ENCODE measurements at places on chromosomes 6 and 20.

GRCh38 chr6:129368970-129369369, 341.0 kb downstream of the ARHGAP18 start:
- no peak for DNase-seq

DNA sequence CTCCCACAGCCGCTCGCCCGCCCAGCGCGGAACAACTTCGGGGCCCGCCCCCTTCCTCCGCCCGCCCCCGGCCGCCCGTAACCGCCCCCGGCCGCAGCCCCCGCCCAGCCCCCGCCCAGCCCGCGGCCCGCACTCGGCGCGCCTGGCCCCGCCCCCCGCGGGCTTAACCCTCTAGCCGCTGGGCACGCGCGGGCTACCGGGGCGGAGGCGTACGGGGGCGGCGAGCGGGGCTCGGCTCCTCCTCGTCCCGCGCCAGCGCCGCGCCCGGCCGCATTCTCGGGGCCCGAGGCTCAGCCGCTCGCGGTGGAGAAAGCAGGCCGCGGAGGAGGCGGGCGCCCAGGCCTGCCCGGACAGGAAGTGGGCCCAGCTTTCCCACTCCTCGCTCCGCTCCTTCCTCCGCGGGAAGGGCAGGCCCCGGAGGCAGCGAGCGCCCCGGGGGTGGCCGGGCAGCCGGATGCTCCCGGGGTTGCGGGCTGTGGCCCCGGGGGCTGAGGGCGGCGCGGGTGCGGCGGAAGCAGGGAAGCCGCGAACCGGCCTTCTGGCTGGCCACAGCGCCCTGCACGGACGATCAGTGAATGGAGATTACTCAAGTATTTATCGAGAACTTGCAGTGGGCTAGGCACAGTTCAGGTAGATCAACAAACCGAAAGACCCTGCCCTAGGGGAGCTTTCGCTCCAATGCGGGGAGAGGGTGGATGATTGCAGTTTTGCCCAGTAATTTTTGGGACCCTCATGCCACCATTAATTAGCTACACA, at the start of gene TRAM2:
Gene TRAM2, minus strand, starts transcription at position 39 of the 756 bp plus-strand sequence. CDS start 145 bp downstream, outside the sequence.
- DNase-seq: no peak

DNA sequence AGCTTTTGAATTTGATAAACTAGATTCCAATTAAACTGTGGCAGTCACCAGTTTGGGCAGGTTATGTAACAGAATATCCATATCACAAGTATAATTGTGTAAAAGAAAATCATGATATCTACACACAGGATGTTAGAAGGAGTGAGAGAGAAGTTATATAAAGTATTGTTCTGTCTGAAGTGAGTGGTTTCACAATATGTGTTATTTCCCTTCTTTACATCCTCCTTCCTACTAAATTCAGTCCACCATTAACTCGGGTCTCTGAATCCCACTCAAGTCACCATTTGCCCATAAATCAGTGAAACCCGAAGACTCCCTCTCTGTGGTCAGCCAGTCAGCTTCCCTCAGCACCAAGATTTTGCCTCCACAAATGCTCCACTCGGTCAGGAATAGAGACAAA, 796 bp downstream of the HLA-DQB1 start:
- DNase-seq: no peak

GRCh38 chr6:112683106-112683505, 336.0 kb downstream of the RFPL4B start:
- no peak for DNase-seq

DNA sequence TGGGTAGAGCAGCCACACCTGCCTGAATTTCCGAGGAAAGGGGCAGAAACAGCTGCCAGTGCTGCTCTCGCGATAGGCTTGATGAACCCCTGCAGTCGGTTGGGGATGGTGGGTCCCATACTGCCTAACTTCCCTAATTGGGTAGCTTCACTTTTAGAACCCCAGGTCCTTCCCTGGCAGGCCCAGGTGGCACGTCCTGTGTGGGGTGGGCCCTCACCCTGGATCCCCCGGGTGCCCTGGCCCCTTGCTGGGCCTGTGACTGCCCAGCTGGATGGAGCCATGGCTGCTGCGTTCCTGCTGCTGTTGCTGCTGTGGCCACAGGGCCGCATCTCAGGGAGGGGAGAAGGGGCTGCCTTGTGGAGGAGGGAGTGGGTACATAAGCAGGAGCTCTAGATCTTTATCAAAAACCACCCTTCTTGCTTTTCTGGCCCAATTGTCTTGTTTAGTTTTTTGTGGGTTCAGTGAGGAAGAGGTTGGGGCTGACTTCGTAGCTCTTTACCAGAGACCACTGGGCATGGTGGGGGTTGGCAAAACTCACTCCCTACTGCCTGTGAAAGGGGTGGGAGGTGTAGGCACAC, 19.2 kb downstream of the TREML4 start:
- no peak for DNase-seq

- DNase-seq: no peak
Measured at GRCh38 chr6:33073431-33073871, at the start of gene HLA-DPA1. HLA-DPA1 (minus strand) TSS chr6:33073649.

DNA sequence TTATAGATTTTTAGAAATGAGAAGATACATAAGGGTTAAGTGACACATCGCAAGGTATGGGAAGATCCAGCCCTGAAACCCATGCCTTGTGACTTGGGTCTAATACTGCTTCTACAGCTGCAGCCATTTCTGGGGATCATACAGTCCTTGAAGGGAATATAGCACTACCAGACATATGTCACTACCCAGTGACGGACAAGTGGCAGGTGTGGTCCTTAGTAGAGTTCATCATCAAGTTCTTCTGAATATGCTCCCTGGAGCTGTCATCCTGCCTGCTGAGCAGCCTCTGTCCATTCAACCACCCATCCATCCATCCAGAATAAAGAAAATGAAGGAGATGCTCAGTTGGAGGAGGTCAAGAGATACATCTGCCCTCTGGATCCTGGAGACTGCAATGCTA, 118.6 kb upstream of the ASF1A start:
- DNase-seq: no peak

DNA sequence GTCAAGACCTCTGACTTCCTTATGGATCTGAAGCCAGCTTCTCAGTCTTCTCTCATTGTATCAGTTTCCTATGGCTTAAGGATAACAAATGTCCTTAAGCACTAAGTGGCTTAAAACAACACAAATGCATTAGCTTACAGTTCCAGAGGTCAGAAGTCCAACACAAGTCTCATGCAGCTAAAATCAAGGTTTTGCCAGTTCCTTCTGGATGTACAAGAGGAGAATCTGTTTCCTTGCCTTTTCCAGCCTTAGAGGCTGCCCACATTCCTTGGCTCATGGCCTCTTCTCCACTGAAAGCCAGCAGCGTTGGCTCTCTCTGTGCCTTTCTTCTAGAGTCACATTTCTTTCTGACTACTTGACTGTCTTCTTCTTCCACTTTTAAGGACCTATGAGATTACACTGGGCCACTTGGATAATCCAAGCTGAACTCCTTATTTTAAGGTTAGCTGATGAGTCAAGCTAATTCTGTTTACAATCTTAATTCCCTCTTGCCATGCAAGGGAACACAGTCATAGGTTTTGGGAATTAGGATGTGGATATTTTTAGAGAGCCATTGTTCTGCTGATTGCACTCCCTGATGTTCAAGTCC, 179.0 kb downstream of the BCAS1 start:
- DNase-seq: no peak

GRCh38 chr20:39967806-39968205, 721.2 kb downstream of the MAFB start:
- no peak for DNase-seq

GRCh38 chr6:167819576-167819975, 7.1 kb upstream of the AFDN start:
- DNase-seq: no peak

DNA sequence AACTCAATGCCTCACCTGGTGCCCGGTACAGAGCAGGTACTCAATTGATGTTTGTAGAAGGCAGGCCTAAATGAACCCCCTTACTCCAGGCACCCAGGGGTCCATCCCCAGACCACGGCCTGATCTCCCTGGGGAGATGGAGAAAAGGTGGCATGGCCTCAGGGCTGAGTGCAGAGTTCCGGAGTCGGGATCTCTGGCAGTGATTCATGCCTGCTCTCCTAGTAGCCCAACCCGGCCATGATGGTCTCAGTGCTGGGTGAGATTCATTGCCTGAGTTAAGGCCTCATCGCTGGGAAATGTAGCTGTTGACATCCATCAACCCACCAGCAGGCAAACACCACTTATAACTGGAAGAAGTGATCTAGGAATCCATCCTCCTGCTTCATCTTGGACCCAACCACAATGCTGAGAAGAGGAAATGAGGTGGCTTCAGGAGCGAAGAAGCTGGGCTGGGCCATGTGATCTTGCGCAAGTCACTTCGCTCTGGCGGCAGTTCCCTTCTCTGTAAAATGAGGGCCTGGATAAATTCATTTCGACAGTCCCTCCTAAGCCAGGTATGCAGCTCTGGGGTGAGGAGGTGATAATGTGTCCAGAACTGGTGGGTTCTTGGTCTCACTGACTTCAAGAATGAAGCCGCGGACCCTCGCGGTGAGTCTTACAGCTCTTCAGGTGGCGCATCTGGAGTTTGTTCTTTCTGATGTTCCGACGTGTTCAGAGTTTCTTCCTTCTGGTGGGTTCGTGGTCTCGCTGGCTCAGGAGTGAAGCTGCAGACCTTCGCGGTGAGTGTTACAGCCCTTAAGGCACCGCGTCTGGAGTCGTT, 24.7 kb downstream of the ETV7 start:
- no peak for DNase-seq

DNA sequence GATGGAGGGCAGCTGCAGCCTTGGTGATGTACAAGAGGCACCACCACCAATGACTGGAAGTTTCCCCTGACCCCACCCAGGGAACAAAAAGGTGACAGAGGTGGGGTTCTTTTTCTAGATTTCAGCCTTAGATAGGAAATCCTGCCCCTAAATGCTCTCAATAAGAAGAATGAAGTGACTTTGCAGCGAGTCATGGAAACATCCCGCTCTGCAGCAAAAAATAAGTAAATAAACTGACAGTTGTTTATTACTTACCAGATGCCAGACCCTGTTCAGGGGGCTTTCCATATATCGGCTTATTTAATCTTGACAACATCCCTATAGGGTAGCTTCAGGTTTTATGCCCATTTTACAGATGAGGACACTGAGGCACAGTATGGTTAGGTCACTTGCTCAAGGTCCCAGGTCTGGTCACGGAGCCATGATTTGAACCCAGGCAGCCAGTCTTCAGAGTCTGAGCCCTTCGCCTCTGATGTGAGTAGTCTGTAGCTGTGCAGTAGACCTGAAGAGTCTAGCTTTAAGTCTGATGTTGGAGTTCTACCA, 19.2 kb downstream of the C6orf89 start:
- DNase-seq: no peak

GRCh38 chr6:166644681-166645080, 17.6 kb upstream of the RPS6KA2 start:
- no peak for DNase-seq

DNA sequence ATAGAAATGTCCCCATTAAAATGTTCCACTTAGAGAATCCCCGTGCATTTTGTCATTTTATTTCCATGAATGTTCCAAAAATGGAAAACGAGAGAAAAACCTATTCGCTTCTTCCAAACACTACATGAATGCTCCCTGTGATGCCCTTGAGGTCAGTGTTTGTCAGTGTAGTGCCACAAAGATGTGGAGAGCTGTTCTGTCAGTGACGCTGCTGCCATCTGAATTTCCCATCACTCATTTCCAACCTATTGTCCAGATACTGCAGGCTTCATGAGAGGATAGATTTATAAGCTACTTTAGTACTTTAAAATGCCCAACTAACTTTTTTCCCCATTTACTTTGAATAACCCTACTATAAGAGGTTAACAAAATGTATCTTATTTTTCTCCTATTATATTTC, 335.8 kb downstream of the CDKAL1 start:
- no peak for DNase-seq

GRCh38 chr6:102813489-102814275, 1420.2 kb downstream of the GRIK2 start:
- DNase-seq: no peak

DNA sequence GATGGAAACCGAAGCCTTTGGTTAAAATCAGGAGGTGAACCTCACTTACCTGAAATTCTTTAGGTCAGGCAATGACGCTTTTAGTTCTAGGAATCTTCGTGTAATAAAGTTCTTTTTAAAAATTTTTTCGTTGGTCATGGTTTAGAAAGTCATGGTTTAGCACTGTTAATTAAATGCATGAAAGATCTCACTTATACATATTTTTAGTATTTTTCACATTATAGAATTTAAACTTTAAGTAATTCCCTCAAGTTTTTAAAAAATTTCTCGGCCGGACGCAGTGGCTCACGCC, 1.1 kb downstream of the DSE start:
- DNase-seq: no peak

DNA sequence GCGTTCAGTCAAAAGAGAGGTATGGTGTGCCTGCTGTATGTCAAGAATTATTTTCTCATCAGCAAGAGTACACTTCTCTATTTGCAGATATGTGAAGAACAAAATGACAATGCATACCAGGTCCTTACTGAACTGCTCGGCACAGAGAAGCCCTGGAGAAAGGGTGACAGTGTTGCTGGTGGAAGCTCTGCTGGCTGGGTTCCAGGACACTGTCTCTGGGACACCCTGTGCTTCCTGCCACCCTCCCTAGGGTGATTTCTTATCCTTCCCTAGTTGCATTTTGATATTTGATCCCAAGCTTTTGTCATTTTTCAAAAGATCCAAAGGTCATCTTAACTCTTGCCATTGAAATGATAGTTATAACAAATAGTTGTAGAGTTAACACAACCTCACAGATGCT, 8.3 kb upstream of the CST5 start:
- no peak for DNase-seq

DNA sequence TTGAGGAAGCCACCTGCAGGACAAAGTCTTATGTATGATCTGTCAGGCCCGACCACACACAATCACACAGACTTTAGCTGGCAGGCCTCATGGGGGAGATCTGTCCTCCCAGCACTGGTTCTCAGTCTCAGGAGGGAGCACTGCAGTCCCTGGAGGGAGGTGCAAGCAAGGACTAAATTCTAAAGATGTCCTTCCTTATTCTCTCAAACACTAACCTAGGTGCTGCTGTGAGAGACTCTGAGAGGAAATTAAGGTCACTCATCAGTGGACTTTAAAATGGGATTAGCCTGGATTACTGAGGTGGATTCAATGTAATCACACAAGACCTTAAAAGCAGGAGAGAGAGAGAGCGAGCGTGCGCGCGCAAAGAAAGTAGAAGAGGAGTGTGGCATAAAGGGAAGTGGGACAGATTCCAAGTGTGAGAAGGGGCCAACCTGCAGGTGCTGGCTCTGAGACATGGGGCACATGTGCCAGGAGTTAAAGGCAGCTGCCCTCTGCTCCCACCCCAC, 14.3 kb downstream of the GLO1 start:
- no peak for DNase-seq
